CD4-positive, alpha-beta T cell treated with Interleukin-1 beta for 1 hour (primary cell): ENCODE measurements at places on chromosomes 2 and 18.

GRCh38 chr18:10928772-10929373 lies 220.5 kb downstream of the PIEZO2 start:
- no peak for DNase-seq

- no peak for DNase-seq
Observed at GRCh38 chr2:126614524-126615227, 41.3 kb upstream of the GYPC start.

GRCh38 chr18:711310-711656 lies 1.1 kb downstream of the ENOSF1 start:
- no peak for DNase-seq

GRCh38 chr2:226329180-226329579 lies 470.4 kb downstream of the IRS1 start:
- DNase-seq: no peak

DNA sequence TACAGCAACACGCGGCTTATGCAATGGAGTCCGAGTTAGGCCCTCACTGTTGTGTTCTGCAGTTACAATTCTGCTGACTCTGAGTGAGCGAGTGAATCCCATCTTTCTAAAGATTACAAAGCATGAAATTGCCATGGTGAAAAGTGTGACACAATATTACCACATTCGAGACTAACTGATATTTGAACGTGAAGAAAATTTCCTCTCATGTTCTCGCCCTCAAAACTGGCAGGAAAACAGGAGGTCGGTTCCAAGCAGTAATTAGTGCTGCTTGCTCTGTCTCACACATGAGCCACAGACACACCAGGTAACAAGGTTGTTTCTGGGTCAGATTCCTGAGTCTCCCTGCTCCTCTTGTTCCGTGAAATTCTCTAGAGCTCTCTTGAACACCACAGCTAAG lies 93.7 kb upstream of the RIOK3 start:
- no peak for DNase-seq

- no peak for DNase-seq
Observed at GRCh38 chr18:50748243-50749229, 71.3 kb downstream of the MRO start.

GRCh38 chr2:104896446-104896845 lies 42.5 kb downstream of the POU3F3 start:
- DNase-seq: no peak

- peak; percentile 4 for DNase-seq
Observed at GRCh38 chr18:69580107-69580506, 179.4 kb downstream of the DOK6 start.

GRCh38 chr2:85748039-85748734 lies 5.6 kb upstream of the ATOH8 start:
- no peak for DNase-seq

DNA sequence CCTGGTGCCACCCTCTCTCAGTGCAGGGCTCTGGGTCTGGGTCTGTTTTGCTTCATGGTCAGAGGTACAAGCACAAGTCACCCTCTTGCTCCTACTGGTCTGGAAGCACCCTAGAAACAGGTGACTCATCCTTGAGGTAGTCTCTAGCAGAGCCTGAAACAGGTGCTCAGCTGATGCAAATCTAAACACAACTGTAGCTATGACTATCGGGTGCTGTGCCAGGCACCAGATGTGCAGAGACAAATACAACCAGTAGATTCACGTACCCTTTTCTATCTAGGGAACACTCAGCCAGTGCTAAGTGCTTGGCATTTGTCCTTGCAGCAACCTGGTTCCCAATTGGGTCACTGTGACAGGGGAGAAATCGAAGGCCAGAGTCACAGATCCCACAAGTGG lies 140.9 kb upstream of the MYCN start:
- no peak for DNase-seq

DNA sequence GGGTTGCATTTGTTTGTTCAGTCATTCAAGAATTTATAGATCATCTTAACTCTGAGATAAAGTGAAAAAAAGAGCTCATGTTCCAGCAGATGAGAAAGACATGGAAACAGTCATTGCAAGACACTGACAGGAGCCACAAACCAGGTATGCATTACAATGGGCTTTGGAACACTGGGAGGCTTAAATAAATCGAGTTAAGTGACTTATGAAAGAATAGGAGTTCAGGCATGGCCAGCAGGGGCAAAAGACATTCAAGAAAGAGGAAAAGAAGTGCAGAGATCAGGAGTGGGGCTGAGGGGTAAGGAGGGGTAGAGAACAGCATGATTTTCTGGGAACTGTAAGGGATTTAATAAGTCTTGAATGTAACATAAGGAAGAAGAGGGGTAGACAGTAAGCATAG lies 121.2 kb upstream of the EPC2 start:
- no peak for DNase-seq

GRCh38 chr2:119721462-119721861 lies 38.3 kb upstream of the PTPN4 start:
- no peak for DNase-seq

- DNase-seq: no peak
Observed at GRCh38 chr2:174016447-174016846, 51.3 kb upstream of the SP3 start.

DNA sequence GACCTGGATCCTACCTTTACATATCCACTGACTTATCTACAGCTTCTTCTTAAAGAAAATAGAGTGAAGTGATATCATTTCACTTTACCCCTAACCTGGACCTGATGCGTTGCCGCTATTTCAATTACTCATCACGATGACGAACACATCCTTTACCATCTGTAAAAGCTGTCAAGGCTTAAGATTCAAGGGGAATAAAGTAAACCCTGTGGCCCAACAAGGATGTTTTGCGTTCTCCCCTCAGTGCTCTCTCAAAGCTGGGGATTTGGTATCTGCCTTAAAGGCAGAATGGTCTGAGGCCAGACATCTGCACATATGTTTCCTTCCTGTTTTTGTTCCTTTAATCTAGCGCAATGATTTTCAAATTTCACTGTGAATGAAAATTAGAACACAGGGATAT lies 100.1 kb upstream of the KLF7 start:
- no peak for DNase-seq

DNA sequence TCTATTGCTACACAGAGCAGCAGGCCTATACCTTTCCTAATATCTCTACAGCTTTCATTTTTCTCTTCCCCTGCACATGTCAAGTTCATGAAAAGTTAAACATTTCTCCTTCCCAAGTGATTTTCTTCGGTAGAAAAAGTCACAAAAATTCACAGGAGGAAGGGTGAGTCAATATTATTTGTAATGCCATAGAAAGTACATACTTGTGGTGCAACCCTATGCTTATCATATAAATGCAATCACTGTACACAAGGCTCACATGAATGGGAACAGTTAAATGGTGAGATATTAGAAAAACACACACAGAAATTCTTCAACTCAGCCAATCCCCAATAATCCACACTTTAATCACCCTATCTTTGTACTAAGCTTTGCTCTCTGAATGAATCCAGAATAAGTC lies 651.6 kb downstream of the LRRTM4 start:
- no peak for DNase-seq

- no peak for DNase-seq
Observed at GRCh38 chr2:127681976-127682857, 6.9 kb upstream of the LIMS2 start.

DNA sequence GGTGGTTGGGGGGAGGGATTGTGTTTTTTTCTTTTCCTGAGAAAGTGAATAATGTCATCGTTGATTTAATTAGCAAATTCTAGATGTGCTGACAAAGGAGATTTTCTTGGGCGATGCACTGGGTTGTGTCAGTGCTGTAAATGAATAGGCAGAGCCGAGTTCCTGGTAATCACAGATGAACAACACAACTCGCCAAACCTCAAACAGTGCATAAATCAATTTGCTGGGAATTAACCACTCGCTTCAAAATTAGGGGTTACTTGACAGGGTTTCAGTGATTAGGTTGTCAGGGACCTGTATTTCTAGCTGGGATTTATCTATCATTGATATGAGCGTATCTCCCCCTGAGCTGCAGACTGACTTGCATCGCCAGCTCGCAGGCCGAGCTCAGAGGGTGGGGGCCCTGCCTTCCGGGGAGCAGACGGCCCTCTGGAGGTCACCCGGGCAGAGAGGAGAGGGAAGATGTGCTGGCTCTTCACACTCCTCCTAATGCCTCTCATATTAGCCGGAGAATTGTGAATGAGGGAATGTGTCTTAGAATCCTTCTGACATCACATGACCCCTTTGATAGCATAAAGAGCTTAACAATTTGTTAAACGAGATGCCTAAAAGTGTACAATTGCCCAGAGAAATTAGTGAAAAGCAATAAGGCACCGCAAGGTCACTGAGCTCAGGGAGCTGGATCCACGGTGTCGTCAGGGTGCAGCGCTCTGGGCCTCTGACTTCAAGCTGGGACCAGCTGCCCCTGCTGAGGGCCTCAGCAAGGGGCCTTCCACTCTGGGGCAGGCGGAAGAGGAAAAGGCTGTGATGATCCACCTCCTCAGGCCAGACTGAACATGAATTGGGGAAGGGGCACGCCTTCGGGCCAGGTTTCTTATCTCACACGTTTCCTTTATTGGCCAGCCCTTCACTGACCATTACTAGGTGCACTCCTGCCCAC lies 48.9 kb downstream of the SMIM21 start:
- DNase-seq: no peak

DNA sequence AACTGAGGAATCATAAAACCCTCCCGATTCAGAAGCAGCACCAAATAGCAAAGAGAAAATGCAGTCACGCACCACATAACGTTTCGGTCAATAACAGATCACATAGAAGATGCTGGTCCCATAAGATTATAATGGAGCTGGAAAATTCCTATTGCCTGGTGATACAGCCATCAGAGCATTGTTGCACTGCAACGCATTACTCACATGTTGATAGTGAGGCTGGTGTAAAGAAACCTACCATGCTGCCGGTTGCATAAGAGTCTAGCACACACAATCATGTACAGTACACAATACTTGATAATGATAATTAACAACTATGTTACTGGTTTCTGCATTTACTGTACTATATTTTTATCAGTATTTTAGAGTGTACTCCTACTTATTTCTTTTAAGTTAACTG lies 32.5 kb downstream of the RNF152 start:
- no peak for DNase-seq

- no peak for DNase-seq
Observed at GRCh38 chr2:27955384-27956161, 65.0 kb downstream of the BABAM2 start.

GRCh38 chr2:152532241-152532640 lies 185.0 kb downstream of the PRPF40A start:
- no peak for DNase-seq

DNA sequence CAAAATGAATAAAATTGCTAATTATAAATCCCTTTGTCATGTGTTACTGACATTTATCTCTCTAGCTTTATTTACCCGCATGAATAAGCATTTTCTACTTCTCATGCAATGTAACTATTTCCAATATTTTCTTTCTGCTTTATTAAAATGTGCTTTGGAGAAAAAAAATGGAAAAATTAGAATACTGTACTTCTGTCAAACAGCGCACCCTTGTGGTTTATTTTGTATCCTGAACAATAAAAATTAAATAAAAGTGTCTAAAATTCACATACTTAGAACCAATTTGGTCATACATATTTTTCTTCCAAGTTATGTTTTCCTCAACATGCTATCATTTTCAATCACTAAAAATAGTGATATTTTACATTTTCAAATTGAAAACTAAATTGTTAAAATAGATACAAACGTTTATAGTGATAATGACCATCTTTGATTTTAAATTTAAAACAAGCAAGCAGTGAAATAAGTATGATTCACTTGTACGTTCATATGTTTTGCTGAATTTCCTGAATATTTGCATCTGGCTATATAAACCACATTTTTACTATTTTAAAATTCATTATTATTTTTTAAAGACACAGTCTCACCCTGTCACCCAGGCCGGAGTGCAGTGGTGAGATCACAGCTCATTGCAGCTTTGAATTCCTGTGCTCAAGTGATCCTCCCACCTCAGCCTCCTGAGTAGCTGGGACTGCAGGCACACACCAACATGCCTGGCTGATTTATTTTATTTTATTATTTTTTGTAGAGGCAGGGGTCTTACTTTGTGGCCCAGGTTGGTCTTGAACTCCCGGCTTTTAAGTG lies 95.9 kb upstream of the GRB14 start:
- DNase-seq: no peak

DNA sequence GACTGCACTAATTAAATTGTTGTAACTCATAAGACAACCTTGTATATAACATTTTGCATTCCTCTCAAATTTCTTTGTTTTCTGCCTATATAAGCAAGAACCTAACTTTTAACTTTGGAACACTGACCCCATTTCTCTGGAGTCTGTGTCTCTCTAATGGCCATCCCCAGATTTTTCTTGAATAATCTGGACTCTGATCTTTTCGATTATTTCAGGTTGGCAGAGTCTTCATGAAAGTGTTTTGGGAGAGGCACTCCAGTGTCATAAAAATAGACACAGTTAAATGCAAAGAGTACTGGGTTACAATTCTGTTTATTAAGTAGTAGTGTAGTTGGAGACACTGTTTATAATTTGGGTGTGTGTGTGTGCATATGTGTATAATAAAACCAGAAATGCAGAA lies 1467.7 kb upstream of the CELF4 start:
- DNase-seq: no peak

GRCh38 chr18:45517181-45517741 lies 98.0 kb upstream of the SLC14A2 start:
- no peak for DNase-seq

- DNase-seq: no peak
Observed at GRCh38 chr2:176895158-176895557, 317.4 kb upstream of the HNRNPA3 start.

DNA sequence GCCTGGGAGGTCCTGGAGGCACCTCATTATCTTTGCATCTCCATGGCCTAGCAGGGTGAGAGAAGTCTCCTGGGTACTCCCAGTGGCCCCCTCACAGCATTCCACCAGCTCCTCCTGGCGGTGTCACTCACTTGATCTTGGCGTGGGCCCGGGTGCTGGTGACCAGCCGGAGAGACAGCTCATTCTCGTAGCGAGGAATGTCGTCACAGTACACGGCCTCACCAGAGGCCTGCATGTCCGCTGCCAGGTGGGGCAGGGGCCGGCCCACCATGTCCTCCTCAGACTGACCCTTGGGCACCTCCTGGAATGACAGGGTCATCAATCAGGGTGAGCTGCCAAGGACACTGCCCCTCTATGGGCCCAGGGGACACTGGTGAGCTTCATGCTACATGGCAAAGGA lies 42.4 kb downstream of the XDH start:
- DNase-seq: no peak
